ENCODE measurements at places on chromosomes 12 and 14. TPM values are rescaled to one million over a fixed set of nuclear protein-coding genes. Genes with fewer than 3 reads are reported as not detected.

The CMTM5 gene
- total RNA-seq, result 2.1 TPM

The SIX1 gene
- total RNA-seq, result 45.4 TPM

The LETMD1 gene
- total RNA-seq, result 40.2 TPM

The ASB2 gene
- total RNA-seq, result 16.2 TPM

The AACS gene
- 19.3 TPM for total RNA-seq

The CD4 gene
- 6.8 TPM for total RNA-seq

The SDS gene
- total RNA-seq, result not detected

The OR6C3 gene
- not detected for total RNA-seq

The AKAP5 gene
- 0.52 TPM for total RNA-seq

The HOXC12 gene
- total RNA-seq, result not detected

The RTL1 gene
- total RNA-seq, result 9.4 TPM

The WNT1 gene
- not detected for total RNA-seq

The PIANP gene
- total RNA-seq, result under 0.01 TPM

The GARIN6 gene
- not detected for total RNA-seq

The KLHL33 gene
- total RNA-seq, result 2.1 TPM

The KRT82 gene
- total RNA-seq, result not detected

The LRRC10 gene
- total RNA-seq, result 0.52 TPM

The TSPAN19 gene
- not detected for total RNA-seq

The LRIG3 gene
- total RNA-seq, result 80.9 TPM

The DEPDC4 gene
- 1.0 TPM for total RNA-seq

The FZD10 gene
- total RNA-seq, result 5.7 TPM

The SPSB2 gene
- total RNA-seq, result 3.1 TPM

The SUSD6 gene
- total RNA-seq, result 10.4 TPM

The ACSS3 gene
- total RNA-seq, result 14.6 TPM

The TEX22 gene
- total RNA-seq, result under 0.01 TPM

The KIF26A gene
- total RNA-seq, result 6.3 TPM

The FAM90A1 gene
- total RNA-seq, result 0.52 TPM

The NTF3 gene
- 2.6 TPM for total RNA-seq

The PRB2 gene
- not detected for total RNA-seq

The MMP19 gene
- total RNA-seq, result 2.6 TPM

The SOS2 gene
- 45.9 TPM for total RNA-seq

The SIX6 gene
- total RNA-seq, result not detected

The CLEC1B gene
- not detected for total RNA-seq

The CHGA gene
- 0.52 TPM for total RNA-seq

The GPR135 gene
- 2.6 TPM for total RNA-seq

The FOXN4 gene
- not detected for total RNA-seq

The TBX3 gene
- 16.7 TPM for total RNA-seq

The VRK1 gene
- total RNA-seq, result 52.7 TPM

The ZBTB1 gene
- 32.9 TPM for total RNA-seq

The RIMBP2 gene
- total RNA-seq, result 2.6 TPM

The LBHD2 gene
- total RNA-seq, result not detected

The DHRS4 gene
- total RNA-seq, result 21.4 TPM

The IAPP gene
- not detected for total RNA-seq

The CEBPE gene
- under 0.01 TPM for total RNA-seq
